ENCODE measurements at places on chromosomes 2 and 18.

- DNase-seq = no peak
These were observed 99.5 kb upstream of the LMAN1 start for GRCh38 chr18:59458575-59458974.

- DNase-seq = no peak
These were observed 76.2 kb downstream of the MOGAT1 start for GRCh38 chr2:222747526-222748160.

DNA sequence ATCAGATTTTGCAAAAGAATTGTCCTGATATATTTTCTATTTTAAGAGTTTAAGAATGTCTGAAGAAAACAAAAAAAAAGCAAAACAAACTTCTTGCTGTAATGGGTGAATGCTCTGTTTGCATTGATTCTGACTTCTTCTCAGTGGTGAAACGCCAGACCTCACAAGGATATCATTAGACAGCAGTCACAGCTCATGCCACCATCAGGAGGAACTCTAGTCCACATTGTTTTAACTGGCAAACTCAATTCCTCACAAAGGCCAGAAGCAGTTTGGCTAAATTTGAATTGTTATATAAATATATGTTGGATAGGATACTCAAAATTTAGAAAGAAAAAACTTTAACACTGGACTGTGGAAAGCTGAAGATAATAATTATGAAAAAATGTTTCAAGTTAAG is 89.4 kb downstream of the DOK6 start:
- no peak for DNase-seq

DNA sequence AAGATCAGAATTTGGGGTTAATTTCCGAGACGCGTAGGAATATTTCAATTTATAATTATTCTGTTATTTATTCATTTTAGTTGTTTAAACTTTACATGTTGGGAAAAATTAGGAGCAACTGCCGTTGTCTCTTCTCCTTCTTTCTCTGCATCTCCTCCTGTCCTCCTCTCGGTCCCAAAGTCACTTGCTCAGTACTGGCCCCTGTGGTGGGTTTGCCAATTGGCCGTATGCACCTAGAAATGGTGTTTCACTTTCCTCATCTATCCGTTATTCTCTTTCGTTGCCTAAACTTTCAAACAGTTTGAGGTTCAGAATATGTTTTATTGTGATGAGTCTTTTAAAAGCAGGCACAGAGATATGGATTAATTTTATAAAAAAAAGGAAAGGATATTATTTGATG is 517.9 kb downstream of the PLCL1 start:
- no peak for DNase-seq

DNA sequence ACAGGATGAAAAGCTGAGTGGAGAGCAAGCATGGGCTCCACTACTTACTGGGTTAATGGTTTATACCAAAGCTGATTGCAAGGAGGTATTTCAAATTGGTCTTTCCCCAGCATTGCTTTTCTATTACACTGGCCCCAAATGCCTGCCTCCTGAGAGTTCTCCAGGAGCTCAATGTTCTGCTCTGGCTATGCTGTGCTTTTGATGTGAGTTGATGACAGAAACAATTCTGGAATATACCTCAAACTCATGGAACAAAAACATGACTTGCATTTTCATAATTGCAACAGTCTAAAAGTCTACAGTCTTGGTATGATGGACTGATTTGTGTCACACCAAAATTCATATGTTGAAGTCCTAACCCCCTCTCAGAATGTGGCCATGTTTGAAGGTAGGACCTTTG is 258.0 kb downstream of the CDH20 start:
- DNase-seq = no peak

DNA sequence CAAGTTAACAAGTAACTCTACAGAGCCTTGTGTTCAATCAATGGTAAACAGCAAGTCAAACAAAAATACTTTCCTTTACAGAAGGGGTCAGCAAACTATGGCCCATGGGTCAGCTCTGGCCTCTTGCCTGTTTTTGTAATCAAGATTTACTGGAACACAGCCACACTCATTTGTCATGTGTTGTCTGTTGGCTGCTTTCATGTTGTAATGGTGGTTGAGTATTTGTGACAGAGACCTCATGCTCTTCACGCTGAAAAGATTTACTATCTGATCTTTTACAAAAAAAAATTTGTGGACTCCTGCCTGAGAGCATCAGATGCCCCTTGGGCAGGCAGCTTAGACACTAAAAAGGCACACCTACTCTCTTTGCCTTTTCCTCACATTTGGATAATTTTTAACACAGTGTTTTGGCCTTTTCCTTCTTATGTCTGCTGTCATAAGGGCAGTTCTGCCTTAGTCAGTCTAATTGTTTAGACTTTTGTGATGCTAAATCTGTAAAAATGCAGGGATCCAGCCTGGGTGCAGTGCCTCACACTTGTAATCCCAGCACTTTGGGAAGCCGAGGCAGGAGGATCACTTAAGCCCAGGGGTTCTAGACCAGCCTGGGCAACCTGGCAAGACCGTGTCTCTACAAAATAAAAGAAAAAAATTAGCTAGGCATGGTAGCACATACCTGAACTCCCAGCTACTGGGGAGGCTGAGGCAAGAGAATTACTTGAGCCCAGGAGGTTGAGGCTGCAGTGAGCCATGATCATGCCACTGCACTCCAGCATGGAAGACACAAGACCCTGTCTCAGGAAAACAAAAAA is 18.3 kb downstream of the IL1B start:
- no peak for DNase-seq

Data from GM23248 (cell line).